ENCODE measurements at places on chromosomes 2 and 18.

- DNase-seq = no peak
Observed at GRCh38 chr18:30034818-30035217, 1007.7 kb downstream of the DSC3 start.

- no peak for DNase-seq
Observed at GRCh38 chr2:239295377-239296019, 105.3 kb downstream of the HDAC4 start.

GRCh38 chr2:232479341-232480200 is 8.1 kb downstream of the ECEL1 start:
- no peak for DNase-seq

DNA sequence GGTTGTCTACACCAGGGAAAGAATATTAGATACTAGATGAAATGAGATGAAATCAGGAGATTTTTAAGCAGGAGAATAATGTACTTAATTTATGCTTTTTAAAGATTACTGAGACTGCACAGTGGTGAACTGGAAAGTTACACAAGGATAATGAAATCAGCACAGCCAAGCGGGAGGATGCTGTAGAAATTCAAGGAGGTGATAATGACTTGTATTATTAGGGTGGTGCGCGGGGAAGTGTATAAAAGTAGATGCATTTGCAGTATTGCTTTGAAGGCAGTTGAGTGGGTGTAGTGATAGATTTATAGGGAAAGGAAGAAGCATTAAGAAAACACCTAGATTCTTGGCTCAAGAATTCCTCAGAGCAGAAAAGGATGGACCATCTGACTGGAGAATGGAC is 359.5 kb upstream of the SPHKAP start:
- DNase-seq = no peak

DNA sequence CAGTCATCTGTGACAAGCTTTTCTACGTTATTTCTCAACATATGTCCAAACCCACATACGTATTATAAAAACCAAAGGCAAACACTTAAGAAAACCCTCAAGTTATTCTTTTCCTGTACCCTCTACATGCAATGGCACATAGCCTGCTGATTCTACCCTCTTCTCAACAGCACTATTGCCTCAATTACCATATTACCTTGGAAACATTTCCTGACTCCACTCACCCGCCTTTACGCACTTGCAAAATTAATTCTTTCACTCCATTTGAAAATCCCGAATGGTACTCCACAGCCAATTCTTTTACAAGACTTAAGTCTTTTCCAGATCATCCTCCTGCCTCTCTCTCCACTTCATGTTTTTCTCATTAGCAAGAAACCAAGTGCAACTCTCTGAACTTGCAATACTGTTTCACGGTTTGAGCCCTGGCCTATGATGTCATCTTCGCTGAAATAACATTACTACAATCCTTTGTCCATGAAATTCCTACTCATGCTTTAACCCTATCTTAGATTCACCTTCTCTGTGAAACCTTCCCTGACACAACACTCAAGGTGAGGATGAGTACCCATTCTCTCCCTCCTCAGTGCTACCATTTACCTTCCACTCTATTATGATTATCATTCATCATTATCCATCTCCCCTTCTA is 29.0 kb downstream of the SESTD1 start:
- no peak for DNase-seq

DNA sequence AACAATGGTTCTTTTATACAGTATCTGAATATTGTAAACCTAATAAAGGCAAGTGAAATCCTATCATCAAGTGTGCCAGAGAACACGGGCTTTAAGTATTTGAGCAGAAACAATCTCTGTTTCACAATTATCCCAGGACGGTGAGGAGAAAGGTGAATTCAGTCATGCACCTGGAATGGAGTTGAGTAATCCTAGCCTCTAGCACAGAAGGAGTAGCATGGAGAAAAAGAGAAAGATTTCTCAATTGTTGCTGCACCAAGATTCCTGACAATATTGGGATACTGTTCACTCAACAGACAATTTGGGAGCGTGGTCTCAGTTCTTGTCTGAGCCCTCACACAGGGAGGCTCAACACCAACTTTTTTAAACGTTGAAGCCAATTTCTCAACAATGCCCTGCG is 510.6 kb downstream of the SOX11 start:
- DNase-seq = no peak

- no peak for DNase-seq
Observed at GRCh38 chr2:133652398-133652797, 84.1 kb upstream of the NCKAP5 start.

GRCh38 chr18:68121308-68121707 is 593.6 kb downstream of the TMX3 start:
- DNase-seq = no peak

DNA sequence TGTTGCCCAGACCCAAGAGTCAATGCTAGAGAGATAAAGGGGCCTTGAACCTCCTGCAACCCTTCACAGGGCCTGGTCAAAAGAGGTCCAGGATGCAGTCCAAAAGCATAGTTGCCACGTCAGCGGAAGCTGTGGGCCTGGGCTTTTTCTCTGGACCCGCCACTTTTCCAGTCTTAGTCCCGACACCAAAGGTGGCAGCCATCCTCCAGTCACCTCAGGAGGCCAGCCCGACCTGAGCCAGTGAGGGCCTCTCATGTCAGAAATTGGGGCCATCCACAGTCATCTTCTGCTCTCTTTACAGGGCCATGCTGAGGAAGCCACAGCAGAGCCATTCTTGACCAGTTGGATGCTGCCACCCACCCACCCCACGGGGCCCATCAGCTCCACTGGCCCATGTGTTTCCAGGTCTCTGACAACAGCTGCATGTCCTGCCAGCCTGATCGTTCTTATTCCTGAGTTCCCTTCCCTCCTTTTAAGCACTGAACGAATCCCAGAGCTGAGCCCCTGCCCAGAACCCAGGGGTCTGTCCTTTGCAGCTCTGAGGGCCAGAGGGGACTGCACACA is 34.1 kb upstream of the KLHL29 start:
- no peak for DNase-seq

DNA sequence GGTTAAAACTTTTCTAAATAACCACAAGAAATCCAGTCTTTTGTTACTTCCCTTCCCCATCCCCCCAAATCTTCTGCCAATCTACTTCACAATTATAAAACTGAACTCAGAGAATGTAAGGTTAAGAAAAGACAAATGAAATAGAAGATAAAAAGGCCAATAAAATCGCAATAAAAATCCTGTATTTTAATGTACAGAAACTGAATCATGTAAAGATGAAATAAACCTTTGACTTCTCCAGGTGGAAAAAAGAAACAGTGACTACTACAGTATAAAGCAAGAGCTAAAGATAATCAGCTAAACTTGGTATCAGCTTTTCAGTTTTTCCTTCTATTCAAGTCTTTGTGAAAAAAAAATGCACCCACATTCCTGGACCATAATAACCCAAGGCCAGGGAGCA is 1.7 kb downstream of the SYT4 start:
- DNase-seq = no peak

GRCh38 chr18:11541179-11541578 is 68.2 kb upstream of the SLC35G4 start:
- no peak for DNase-seq

GRCh38 chr2:83650161-83650560 is 808.9 kb downstream of the SUCLG1 start:
- DNase-seq = no peak

DNA sequence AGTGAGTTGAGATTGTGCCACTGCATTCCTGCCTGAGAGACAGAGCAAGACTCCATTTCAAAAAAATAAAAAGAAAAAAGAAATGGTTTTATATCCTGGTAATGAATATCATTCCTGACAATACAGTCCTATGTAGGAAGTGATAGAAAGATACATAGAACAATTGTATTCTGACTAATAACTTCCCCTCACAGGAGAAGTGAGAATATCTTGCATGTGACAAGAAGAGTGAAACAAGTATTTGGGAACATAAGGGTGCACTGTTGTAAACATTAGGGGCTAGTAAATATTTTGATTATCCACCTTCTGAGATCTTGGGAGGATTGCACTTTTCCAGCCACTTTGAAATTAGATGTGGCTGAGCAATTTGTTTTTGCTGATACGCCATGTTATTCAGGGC is 40.7 kb downstream of the KLHL14 start:
- DNase-seq = no peak

DNA sequence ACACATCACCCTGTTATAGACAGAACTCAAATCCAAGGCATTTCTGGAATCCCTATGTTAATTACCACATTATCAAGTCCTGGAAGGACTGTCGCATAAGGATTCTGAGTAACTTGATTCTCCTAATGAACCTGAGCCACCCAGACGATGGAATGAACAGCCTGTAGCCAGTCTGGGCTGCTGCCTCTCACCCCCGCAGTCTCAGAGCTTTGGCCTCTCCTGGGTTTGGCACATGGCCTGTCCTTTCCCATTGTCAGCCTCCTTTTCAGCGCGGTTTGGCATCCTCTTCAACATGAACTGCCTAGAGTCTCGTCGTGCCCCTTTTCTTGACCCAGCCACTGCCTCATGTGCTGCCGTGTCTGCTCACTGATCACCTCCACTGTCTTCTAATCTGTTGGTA is 147.6 kb downstream of the SLC8A1 start:
- no peak for DNase-seq
